ENCODE measurements at places on chromosomes 3 and 15.
A peak's percentile ranks its signal among the peaks of the same experiment; 100 is the strongest.

GRCh38 chr3:170531054-170531453, 54.8 kb downstream of the SLC7A14 start:
- DNase-seq: no peak

GRCh38 chr3:65024148-65024547, 336.3 kb upstream of the ADAMTS9 start:
- DNase-seq: no peak

DNA sequence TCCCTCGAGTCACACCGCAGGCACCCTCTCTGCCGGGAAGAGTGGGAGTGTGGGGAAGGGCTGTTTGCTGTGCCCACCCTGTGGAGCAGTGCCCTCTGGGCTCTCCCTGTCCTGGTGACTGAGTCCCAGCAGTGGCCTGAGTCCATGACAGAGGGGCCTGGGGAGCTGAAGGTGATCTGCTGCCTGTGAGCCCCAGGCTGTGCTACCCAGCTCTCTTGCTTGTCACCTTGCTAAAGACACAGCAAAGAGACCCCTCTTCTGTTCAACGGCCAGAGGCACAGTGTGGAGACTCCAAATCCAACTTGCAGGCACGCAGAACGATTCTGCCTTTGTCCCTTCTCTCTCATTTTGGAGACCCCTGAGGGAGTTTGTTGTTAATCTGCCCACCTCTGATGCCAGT, 232.6 kb downstream of the OPA1 start:
- DNase-seq: no peak

DNA sequence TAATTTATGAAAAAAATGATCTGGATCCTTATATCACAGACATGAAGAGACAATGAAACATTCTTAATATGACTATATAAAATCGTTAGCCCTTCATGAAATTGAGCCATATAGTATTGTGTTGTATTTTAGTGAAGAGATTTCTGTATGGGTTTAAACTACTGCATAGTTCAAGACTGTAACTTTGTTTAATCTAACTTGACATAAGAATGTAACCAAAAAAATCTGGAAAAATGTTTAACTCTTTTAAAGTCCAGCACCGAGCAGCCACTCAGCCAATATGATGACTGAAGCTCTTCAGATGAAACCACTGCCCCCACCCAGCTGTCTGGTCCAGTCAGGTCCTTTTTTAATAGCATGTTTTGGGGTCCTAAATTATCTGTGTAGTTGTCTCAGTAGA, 4.9 kb downstream of the NANOGP8 start:
- no peak for DNase-seq

DNA sequence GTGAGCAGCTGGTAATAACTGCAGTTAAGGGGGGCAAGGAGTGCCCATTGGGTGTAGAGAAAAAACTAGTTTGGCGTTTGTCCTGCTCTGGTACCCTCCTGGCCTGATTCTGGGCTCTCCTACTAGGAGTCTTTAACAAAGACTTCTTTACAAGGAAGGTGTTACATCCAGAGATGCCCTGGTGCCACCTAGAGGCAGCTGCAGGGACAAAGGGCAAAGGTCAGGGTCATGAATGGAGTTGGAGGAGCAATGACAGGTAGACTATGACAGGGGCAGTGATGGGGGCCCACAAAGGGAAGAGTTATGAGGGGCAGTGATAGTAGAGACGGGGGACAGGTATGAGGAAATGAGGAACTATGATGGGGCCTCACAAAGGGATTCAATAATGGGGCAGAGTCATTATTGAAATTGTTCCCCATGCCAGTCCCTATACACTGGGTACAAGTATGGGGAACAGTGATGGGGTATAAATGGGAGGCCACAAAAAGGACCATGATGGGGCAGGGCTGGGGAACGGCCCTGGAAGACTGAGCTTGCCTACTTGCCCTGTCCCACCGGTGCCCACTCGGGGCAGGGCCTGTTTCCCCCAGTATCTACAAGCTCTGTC, 7.9 kb downstream of the CCDC71 start:
- peak; percentile 22 for DNase-seq

- DNase-seq: no peak
Measured at GRCh38 chr3:36689560-36689959, 74.8 kb downstream of the DCLK3 start.

DNA sequence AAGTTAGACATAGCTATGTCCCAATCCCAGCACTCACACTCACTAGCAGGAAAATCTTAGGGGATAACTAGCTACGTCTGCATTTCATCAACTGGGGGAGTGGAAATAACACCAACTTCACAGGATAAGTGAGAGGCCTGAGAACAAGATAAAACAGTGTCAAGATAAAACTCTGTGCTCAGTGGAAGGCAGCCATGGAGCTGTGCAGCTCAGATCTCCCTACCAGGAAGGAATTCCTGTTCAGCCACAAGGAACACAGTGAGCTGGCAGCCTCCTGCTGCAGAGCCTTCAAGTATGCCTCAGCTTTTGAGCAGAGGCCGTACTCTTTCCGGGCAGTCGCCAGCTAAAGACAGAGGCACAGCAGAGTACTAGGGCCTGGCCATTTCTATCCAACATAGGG, 115.8 kb upstream of the TOPAZ1 start:
- DNase-seq: no peak

DNA sequence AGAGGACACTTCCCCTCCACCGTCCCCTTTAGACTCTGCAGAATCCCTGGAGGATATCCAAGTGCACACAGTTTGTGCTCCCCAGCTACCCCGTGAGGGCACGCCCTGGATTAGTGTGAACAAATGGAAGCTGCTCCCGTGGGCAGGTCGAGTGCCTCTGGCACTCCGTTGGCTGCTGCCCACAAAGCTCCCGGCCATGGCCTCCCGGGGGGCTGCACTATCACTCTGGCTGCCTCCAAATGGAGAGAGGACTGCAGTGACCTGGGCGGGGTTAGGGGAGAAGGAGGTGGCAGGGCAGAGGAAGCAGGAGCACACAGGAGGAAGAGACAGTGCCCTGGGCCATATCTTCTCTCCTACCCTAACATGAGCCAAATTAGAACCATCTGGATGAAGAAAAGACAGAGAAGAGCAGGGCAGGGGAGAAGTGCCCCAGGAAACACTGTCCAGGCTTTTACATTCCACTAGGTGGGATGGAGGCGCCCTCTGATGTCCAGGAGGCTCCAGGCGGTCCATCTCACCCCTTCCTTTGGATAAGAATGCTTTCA, 29.4 kb upstream of the ACAD9 start:
- peak; percentile 13 for DNase-seq

GRCh38 chr3:68483041-68483440, 449.3 kb downstream of the TAFA4 start:
- no peak for DNase-seq

DNA sequence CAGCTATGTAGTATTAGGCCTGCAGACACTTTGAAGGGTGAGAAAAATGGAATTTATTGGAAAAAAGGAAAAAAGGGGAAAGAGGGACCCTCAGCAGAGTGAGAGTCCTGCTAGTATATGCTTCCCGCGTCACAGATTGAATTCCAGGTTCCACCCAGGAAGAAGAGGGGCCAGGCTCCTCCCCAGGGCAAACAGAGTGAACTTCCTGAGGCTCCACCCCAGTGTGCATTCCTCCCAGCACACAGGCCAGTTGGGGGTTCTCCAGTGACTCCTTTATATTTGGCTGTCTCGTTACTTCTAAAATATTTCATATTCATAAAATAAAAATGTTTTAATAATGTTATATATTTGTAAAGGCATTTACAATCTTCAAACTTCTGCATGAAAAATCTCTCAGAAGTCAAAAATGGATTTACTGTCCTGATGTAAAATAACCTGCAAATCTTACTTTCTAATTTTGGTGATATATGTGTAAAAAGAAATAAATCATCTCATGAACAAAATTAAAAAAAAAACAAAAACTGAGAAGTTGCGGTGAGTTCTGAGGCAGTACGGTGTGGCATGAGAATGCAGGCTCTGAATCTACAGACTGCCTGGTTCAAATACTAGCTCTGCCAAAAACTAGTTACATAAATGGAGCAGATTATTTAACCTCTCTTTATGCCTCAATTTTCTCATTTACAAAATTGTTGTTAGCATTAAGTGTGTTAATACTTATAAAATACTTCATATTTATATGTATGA, 175.8 kb upstream of the P2RY1 start:
- no peak for DNase-seq

DNA sequence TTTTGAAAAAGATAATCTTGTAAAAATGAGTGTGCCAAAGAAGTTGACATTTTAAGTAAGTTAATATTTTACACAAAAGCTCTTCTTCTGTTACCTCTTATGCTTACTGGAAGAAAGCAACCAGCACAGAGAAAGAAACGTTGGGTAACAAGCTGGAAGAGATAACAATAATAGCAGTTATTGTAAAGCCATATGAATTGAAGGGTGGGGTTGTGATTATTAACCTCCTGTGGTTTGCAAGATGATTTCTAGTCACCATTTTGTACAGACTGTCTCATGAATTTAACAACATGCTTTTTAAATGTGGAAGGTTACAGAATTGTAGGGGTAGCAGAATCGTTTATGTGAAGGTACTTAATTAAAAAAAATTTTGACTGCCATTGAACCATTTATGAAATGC, 9.2 kb downstream of the RAP2B start:
- no peak for DNase-seq

- no peak for DNase-seq
Measured at GRCh38 chr3:58485801-58486435, 6.0 kb upstream of the KCTD6 start.

DNA sequence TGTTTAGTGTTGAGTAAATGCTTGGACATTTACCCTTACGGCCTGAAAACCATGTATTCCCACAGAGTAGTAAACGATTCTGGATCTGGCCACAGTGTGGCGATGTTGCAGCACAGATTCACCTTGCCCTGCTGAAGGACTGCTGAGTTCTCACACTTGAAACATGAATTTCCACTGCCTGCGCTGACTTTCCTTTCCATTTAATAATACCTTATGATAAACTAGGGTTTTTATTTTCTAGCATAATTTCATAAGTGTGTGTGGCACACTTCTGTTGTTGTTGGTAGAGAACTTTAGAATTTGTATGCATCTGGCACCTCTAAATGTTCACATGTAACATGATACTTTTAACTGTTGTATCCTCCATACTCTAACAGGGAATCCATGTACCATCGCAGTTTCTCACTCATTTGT, 53.9 kb downstream of the C3orf38 start:
- peak; percentile 22 for DNase-seq

- DNase-seq: no peak
Measured at GRCh38 chr3:157559401-157559800, 56.2 kb upstream of the VEPH1 start.

DNA sequence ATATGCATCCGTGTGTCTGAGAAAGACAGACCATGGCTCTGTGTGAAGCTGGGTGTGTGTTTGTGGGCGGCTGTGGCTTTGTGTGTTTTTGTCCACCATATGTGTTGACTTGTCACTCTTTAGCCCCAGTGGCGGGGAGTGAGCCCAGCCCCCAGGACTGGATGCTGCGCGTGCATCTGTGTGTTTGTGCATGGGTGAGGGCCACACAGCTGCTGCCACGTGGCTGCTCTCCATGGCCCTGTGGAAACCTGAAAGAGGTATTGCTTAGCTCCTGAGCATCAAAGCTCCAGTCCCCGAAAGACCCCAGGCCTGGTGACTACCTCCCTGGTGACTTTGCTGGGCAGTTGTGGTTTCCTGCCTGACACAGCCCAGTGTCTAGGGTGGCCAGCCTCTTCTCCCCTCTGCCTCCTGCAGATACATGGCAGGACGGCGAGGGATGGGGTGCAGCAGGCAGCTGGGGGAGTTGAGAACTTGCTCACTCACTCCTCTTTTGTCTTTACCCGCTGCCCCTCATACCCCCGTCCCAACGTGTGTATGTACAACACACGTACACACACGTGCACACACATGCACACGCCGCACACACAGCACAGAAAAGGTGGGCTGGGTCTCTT, 6.5 kb downstream of the EPHB3 start:
- DNase-seq: no peak

GRCh38 chr3:6088433-6088832, 772.5 kb upstream of the GRM7 start:
- DNase-seq: no peak

GRCh38 chr3:182342252-182342651, 451.1 kb upstream of the ATP11B start:
- no peak for DNase-seq

Data from RCC 7860 (cell line).